ENCODE measurements at places on chromosomes 7 and 10.

GRCh38 chr7:143447466-143447865 lies 4.2 kb downstream of the TAS2R60 start:
- no peak for DNase-seq

DNA sequence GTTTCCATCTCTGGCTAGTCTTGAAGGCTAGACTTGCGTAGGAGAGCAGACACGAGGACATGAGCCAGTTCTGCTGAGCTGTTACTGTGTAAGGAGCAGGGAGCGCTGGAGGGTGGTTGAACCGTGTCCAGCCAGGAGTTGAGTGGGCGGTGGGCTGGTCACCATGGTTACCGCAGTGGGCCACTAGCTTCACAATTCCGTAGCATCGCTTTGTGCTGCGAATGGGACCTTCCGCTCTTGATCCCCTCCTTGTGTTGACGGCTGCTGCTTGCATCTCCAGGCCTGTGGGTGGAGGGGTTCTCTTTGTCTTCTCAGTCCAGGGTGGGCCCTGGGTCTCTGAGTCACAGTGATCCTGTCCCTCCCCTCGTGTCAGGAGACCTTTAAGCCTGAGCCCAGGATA lies 49.4 kb upstream of the OCM start:
- peak; percentile 39 for DNase-seq

GRCh38 chr7:75969182-75969581 lies 25.2 kb downstream of the TMEM120A start:
- no peak for DNase-seq

DNA sequence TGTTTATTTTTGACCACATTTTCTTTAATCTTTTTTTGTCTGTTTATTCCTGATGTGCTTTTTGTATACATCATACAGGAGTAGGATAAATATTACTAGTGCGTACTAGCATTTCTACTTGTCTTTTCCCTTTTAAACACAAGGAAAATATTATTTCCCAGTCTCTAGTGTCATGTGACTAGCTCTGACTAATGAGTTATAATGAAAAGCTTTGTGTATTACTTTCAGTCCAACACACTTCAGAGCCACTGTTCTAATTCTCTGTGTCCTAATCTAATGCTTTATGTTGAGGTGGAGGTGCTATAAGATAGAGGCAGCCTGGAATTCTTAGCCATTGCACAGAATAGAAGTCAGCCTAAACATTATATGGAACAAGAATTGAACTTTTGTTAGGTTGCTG lies 65.0 kb upstream of the RAB18 start:
- no peak for DNase-seq

GRCh38 chr7:42107484-42108240 lies 129.3 kb downstream of the GLI3 start:
- DNase-seq: peak; percentile 65

DNA sequence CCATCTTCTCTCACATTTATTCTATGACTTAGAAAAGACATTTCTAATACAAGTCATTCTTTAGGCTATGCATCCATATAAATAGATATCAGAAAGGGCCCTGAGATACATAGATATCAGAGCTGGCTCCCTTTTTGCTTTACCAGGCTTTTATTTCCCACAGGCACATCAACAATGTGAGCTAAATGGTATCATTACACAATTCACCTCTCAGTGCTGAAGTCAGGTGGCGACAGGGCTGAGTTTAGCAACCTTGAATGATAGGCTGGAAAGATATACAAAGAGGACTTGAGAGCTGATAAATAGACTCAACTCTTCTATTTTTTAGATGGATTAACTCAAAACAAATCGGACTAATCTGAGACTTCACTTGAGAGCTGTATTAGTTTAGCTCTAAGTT lies 189.2 kb upstream of the COL1A2 start:
- DNase-seq: peak; percentile 27

DNA sequence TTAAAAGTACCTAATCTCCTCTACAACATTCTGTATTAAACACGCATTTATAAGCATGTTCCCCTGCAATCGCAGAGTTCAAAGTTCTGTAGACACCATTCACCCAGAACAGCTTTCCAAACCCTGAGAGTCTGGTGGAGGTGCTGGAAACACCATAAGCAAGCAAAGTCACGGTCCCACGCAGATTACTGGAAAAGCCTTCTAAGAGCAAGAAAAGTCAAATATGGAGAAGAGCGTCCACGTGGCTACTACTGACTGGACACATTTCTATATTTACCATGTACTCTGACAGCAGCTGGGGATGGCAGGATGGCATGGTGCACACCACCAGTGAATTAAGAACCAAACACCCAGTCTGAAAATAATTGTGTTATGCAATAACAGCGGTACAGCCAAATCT lies 97.7 kb downstream of the PARD3 start:
- no peak for DNase-seq

DNA sequence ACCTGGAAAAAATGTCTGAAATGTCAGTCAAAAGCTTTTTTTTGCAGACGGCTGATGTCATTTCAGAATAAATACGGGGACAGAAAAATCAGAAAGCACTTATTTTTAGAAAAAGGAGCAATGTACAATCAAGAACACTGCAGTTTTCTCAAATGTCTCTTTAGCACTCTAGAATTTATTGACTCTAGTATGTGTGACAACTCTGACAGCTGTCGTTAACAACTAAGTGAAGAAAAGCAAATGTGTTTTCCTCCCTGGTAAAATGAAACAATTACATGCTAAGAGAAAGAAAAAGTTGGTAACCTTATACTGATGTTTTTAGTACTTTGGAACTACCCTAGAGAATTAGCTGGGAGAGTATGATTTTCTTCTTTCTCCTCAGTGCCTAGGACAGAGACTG lies 497.4 kb downstream of the GRM8 start:
- no peak for DNase-seq

GRCh38 chr10:49191349-49191748 lies 3.2 kb upstream of the TMEM273 start:
- DNase-seq: no peak

DNA sequence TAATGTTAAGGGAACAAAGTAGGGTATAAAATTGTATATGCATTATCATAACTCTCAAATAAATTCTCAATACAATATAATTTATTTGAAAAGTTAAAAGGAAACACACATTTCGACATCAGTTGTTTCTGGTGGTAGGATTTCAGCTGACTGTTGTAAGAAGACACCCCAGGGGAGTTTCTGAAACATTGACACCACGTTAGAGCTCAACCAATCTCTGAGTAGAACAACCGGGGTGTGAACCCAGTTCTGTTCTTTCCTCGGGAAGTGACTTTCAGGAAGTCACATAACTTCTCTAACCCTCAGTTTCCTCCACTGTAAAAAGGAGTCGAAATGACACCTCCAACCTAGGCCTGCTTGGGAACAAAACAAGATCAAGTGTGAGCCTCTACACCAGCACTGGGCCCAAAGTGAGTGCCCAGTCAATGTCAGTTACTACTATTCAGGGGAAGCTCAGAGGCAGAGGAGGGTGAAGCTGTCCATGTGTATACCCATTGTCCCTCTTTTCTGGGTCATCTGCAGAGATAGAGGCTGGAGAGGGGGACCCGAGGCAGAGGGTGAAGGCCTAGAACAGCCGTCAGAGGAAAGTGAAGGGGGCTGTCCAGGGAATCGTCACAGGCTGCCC lies 67.1 kb downstream of the AOAH start:
- no peak for DNase-seq

DNA sequence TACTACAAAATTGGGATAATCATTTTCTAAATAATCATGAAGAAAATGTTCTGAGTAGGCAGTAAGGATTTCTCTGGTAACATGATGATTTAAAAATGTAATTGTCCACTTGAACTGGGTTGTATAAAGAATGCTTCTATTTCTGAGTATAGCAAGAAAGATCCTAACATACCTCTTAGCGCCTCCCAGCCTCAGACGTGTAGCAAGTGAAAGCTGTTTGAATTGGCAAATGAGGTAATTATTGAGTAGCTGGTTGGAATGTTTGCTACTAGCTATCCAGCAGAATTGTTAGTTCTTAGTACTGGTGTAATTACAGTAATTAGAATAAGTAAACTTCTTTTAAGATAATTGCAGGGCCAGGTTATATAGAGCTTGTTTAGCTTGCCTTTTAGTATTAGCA lies 47.9 kb downstream of the SEPTIN7 start:
- no peak for DNase-seq

DNA sequence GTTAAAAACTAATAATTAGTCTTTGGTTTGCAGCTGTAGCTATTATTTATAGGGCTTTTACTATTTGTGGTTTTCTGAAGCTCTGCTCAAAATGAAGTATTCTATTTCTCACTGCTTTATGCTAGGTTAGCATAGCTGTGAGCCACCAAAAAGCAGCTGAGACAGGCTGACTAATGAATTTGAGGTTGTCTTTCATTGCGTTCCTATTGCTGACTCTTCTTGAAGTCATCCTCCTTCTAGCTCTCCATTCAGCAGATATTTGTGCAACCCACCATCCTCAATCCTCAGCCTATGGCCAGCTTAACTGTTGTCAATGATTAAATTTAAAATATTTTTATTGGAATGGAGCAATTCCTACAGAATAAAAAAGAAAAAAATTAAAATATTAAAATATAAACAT lies 2.1 kb upstream of the RALA start:
- DNase-seq: peak; percentile 68

- no peak for DNase-seq
These were observed 37.6 kb downstream of the KLF6 start for GRCh38 chr10:3747248-3747960.

- no peak for DNase-seq
These were observed 9.3 kb upstream of the PNLIPRP3 start for GRCh38 chr10:116418389-116418788.

DNA sequence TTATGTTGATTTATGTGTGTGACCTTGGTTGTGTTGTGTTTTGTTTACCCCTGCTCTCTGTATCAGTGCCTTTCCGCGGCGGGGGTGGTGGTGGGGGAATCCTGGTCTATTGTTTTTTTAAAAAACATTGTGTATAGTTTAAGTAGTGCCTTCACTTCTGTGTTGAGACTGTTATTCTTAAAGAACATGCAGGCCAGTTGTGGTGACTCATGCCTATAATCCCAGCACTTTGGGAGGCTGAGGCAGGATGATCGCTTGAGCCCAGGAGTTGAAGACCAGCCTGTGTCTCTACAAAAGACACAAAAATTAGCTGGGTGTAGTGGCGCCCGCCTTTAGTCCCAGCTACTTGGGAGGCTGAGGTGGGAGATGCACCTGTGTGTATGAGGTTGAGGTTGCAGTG lies 429.0 kb upstream of the LRGUK start:
- DNase-seq: no peak

- no peak for DNase-seq
These were observed 8.3 kb downstream of the PSTK start for GRCh38 chr10:122988501-122988900.

DNA sequence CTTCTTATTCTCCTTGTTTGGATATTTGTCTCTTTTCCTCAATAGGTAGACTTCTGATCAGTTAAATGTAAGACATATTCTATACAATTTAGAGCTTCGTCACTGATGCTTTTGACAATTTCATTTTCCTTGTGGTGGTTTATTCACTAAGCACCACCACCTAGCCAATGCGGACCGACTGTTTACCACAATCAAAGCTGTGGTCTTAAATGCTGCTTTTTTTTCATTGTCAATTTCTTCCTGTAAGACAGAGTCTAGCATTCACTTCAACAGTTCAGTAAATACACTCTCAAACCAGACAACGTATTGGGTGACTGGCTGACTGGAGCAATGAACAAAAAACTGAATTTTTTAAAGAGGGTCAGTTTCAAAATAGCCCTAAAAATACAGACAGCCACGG lies 239.0 kb downstream of the DNAJB6 start:
- no peak for DNase-seq

DNA sequence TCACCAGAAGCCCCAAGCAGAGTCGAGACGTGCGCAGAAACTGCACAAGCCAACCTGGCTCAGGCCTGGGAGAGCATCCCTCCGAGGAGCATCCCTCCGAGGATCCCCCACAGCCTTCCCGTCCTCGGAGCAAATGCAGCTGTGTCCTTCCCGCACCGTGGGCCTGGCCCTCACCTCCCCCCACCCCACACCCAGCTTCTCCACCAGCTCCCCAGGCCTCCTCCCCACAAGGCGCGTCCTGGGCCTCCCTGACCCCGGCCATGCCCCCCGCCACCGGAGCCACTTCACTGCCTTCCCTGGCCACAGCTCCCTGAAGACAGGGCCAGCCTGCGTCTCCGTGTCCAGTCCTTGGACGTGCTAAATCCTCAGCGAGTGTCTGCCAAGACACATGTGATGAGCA lies 60.6 kb downstream of the PTPRN2 start:
- no peak for DNase-seq

GRCh38 chr10:72649291-72649690 lies 23.4 kb upstream of the MICU1 start:
- DNase-seq: no peak

DNA sequence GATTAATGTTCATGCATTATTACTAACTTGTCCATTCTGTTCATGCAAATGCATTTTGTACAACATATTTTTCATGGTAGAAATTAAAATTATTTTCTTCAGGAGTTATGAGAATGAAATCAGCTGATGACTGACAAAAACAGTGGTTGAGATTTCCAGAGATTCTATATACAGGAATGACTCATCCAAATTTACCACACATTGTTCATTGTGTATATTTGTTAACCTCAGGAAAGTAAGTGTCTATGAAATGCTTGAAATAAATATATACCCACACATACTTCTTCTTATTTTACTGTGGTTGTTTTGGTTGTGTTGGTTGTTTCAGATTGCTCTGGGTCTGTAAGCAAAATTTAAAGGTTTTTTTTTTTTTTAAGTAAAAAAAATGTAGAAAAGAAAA lies 108.1 kb upstream of the SP8 start:
- no peak for DNase-seq

DNA sequence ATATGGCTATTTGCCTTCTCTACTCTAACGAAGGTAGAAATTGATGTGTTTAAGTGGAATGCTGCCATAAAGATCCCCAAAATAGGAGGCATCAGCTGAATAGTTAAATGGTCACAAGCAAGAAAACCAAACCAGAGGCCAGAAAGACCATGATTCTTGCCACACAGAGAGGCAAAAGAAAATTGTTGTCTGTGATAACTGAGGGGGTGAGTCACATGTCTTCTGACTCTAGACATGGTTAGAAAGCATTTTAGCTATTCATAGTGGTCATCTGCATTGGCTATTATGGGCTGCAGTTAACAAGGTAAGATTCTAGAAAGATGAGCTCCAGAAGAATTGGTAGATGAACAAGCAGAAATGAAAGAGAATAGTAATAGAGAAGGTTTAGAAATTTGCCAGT lies 361.4 kb upstream of the NPSR1 start:
- peak; percentile 48 for DNase-seq

- no peak for DNase-seq
These were observed 11.8 kb downstream of the BTBD16 start for GRCh38 chr10:122282909-122283308.

DNA sequence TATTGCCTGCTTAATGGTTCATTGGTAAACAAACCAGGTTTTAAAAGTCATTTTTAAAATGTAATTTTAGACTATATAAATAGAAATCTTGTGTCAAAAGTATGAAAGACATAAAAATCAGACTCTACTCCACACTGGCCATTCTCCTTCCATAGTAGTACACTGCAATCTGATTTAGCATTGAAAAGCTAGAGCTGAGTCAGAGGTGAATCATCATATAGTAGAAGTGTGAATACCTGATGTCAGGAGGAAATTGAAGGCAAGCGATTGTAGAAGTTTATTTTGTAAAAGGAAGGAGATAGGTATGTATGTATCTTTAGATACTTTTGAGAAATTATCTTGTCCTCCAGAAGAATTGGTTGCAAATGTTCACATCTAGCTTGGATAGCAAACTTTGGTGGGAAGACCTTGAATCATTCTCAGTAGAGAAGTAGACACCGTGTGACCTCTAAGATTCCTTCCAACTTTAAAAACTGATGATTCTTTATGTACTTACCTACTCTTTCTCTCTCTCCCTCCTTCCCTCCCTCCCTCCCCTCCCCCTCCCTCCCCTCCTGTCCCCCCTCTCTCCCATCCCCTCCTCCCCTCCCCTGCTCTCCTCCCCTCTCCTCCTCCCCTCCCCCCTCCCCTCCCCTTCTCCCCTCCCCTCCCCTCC lies 88.1 kb downstream of the BTAF1 start:
- DNase-seq: peak; percentile 69

All from fibroblast of pulmonary artery (primary cell).